GM23248 (cell line): ENCODE measurements at places on chromosomes 2 and 18.
A peak's percentile ranks its signal among the peaks of the same experiment; 100 is the strongest.

DNA sequence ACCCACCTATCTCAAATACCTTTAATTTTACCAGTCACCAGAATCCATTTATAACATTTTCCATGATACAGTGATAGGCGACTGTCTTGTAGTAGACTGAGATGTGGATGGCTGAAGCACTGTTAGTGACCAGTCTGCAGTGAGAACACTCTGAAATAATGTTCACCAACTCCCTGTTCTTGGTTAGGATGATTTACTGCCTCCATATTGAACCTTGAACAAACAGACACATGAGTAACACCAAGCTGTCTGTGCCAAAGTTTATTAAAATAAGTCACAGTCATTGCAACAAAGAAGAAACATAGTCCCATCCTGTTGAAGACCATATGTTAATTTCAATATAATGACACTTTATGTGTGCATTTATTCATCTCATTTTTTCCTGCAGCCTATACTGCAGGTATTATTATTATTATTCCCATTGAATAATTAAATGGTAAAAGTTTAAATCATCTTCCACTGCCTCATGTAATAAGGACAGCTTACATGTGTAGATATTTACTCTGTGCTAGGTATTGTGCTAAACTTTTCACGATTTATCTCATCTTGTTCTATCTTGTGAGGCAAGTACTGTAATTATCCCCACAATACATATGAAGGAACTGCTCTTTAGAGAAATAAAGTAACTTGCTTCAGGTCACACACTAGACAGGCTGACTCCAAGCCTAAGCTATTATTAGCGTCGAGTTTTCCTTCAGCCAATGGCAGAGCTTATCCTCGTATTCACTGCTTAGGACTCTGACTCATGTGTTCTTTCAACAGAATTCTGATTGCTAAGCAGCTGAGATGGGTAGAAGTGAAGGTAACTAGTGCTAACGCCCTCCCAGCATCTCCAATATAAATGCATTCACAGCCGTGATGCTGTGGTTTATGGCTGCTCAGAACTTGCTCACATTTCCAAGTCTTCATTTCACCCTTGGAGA is 62.5 kb downstream of the ONECUT2 start:
- peak; percentile 62 for DNase-seq

GRCh38 chr2:23904215-23904614 is 22.7 kb downstream of the ATAD2B start:
- DNase-seq: no peak

DNA sequence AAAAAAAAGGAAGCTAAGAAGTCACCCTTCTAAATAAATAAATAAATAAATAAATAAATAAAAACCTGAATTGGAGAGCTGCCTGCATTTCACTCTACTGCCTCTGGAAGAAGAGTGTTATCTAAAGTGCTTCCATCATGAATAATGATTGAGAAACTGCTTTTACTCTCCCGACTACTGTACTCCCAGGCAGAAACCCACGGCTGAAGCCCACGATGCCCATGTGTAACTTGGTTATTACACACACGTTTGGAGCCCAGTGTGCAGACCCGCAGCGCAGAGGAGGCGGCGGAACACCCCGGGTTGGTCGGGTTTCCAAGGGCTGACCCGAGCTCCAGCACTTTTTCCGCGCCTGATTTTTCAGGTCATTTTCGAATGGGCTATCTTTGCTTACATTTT is 697 bp upstream of the SPATS2L start:
- DNase-seq: peak; percentile 75

DNA sequence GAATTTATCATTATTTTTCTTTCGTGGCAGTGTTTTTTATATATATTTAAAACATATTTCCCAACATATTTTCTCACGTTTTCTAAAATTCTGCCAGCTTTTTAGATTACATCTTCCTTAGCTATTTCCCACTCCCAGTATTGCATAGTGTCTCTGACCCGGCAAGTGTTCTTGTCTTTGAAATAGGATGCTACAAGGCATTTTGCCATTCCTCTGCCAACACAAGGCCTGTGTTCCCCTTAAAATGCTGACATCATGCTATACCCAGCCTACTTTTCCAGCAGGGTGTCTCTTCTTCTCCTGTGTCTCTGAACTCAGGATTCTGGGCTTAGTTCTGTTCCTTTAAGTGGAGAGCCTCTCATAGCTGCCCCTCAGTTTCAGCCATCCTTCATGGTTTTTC is 115.2 kb downstream of the DIS3L2 start:
- no peak for DNase-seq

GRCh38 chr18:78505851-78506461 is 473.7 kb upstream of the SALL3 start:
- DNase-seq: no peak

GRCh38 chr2:198957181-198957580 is 500.6 kb downstream of the SATB2 start:
- DNase-seq: peak; percentile 50

GRCh38 chr2:11753452-11753885 is 7.0 kb downstream of the LPIN1 start:
- DNase-seq: peak; percentile 33
